Heart right ventricle (tissue), 16 donors: ENCODE measurements at places on chromosomes 4 and X. TPM values are rescaled to one million over a fixed set of nuclear protein-coding genes. Genes with fewer than 3 reads are reported as not detected.

DNA sequence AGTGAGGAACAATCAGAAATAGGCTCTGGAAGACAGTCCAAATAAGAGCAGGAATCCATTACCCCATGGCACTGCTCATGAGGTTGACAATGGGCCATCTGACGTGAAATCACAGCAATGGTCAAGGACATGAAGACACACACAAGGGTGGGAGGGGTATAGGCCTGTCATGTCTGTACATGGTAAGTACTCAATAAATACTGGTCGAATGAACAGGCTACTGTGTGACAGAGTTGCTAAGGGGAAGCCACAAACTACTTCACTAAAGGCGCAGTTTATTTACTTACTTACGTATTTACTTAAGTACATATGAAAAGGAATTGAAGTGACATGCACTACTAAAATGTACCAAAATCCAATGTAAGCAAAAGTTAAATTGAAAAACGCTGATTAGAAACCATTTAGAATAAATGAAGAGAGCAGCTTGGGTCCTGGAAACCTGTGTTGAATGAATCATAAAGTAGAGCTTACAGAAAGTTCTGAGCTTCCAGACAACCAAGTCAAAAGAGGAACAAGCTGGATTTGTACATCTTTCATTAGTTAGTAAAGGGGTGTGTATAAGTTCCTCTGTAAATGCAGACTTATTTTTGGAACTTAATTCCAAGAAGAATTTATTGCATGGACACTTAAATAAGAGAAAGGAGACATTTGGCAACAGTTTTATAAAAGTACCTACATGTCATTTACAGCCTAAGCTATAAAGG lies 32.7 kb downstream of the ALPK1 start:
- DNase-seq: no peak

GRCh38 chr4:100280807-100281206 lies 90.5 kb upstream of the DDIT4L start:
- DNase-seq: no peak

DNA sequence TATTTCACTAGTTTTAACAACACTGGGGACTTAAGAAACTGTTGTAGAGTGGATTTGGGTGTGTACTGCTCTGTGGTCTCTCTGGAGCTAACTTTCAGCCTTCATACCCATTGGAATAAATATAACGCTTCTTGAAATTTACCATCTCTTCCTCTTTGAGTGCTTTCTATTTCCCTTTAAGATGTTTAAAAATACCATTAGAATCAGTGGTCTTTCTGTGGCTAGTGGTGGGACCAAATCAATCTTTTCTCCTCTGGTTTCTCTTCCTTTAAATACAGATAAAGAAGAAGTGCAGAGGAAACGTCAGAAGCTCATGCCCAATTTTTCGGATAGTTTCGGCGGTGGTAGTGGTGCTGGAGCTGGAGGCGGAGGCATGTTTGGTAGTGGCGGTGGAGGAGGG lies 92.0 kb downstream of the NFKB1 start:
- DNase-seq: no peak

GRCh38 chrX:11953615-11954014 lies 184.7 kb upstream of the FRMPD4 start:
- DNase-seq: no peak

- no peak for DNase-seq
These were observed 83.6 kb downstream of the MXRA5 start for GRCh38 chrX:3262901-3263300.

Gene KLB
- not detected for total RNA-seq

Gene AFF2
- 0.23 TPM for total RNA-seq

Gene HTN3
- not detected for total RNA-seq
